ENCODE measurements at places on chromosomes 3 and 15.

- no peak for DNase-seq
Measured at GRCh38 chr15:83769411-83769999, 115.6 kb downstream of the ADAMTSL3 start.

DNA sequence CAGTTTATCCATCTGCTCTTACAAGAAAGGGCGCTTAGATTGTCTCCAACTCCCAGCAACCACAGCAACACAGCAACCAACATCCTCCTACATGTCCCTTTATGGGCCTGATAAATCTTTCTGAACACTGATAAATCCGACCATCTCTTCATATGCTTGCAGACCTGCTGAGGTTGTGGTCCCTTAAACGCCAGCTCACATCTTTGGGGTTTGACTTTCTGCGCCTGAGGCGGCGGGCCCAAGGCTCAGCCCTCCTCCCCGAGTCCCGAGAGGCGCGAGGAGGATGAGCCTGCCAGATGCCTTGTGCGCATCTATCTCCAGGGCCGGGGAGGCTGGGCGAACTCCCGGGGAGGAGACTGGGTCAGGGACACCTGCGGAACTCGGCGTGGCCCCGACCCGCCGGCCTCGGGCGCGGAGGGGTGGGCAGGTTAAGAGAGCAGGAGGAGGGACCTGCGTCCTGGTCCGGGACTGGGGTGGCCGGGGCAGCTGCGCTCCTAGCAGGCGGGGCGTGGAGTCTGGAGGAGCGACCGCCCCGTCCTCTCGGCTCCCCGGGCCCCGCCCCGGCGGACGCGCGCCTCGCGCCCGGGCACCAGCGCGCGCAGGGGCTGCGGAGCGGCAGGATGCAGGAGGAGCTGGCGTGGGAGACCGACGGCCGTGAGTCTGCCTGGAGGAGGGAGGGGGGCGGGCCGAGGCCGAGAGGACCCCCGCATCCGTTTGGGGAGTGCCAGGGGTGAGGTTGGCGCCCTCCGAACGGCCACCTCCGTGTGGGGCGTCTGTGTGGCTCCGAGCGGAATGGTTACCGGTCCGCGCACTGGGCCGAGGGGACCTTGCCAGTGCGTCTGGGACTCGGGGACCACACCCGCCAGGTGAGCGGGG is at the start of gene ANKDD1A:
ANKDD1A (plus strand) TSS at position 592 of the 876 bp plus-strand sequence; CDS start at position 621, 29 bp downstream.
- DNase-seq = no peak

DNA sequence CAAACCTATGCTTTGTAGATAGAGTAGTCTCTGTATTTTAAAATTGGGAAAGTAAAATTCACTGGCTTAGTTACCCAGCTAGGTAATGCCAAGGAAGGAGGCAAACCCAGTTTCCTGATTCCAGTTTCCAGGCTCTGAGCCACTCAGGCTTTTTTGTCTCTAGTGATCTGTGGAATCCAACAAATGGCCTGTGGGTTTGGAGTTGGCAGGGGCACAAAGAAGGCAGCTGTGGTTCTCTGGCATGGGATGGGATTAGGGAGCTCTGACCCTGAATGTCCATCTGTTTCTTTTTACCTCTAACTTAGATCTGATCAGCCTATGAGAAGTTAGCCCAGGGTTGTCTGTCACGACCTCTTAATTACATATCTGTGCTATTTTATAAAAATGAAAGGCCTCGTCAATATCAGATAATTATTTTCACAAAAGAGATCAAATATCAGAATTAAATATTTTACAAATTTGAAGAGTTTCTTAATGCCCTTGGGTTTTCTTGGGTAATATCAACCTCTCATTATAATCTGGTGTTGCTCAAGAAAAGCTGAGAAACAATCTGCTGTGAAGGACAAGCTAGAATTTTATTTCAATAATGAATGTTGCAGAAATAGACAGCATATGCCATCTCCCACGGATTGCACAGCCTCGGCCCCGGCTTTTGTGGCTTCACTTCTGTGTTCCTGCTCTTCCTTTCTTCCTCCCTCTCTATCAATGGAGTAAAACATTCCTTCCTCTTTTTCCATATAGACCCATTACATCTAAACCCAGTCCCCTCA is 63.7 kb upstream of the DAZL start:
- peak; percentile 1 for DNase-seq

- no peak for DNase-seq
Measured at GRCh38 chr3:190266913-190267290, 55.3 kb downstream of the CLDN1 start.

GRCh38 chr3:99521551-99521950 is 116.8 kb upstream of the COL8A1 start:
- no peak for DNase-seq

GRCh38 chr15:42194513-42194912 is 13.6 kb downstream of the VPS39 start:
- peak; percentile 88 for DNase-seq

DNA sequence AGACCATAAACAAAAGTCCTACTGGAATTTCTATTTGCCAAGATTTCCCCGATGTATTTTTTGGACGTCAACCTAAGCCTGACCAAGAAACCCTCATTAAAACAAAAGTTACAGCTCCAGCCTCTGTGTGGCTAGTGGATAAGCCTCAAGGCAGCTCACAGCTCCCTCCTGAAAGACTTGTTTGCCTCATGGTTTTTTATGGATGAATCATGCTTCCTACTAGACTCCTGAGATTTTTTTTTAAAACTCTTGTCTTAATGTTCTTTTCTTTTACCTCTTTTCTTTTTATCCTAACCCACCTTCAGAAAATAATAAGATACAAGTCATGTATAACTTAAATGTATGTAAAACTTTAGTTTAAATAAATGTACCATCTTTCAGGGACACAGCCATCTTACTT is 52.4 kb downstream of the SUCNR1 start:
- DNase-seq = no peak

DNA sequence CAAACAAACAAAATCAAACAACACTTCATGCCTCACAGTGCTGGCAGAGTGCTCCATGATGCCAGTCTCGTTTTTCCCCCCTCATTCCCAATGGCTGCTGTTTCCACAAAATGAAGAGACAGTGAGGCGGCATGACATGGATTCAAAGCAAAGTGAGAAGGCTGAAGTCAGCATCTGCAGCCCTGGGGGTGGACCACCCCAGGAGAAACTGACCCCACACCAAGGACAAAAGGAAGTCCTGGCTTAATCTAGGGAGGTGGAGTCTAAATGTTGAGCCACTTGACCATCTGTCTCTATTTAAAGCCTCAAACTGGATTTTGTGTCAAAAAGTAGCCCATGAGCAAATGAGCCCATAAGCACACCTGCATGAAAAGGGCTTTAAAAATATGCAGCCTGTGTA is 151.2 kb upstream of the RORA start:
- DNase-seq = no peak

DNA sequence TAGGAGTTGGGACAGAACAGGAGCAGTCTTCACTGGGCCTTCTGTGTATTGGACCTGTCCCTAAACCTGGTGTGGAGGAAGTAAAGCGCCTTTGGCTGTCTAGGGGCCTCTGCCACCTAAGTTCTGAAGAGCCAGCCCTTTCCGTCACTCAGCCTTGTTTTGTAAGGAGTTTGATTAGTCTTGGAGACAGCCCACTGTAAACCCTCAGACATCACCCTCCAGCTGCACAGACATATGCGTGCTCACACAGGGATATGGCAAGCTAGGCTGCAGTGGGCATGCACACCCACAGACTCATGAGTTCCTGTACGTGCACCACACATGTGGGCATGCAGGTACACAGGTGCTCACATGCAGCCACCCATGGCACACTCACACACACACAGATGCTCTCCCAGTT is 5.2 kb downstream of the PRKCD start:
- no peak for DNase-seq

- peak; percentile 79 for DNase-seq
Measured at GRCh38 chr15:63487076-63487757, 17.2 kb upstream of the USP3 start.

DNA sequence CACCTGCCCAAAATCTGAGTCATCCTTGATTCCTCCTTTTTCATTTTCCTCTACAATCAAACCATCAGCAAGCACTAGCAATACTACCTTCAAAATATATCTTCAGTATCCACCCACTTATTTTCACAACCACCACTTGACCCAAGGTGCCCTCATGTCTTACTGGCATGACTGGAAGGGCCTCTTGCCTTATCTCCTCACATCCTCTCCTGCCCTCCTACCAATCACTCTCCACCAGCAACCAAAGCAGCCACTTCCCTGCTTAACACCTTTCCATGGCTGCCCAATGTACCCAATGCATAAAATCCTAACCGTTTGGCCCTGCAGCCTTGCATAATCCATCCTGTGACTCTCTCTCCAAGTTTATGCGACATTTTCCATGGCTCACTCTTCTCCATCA is 76.0 kb downstream of the MTHFS start:
- no peak for DNase-seq

GRCh38 chr3:12661926-12662592 is 1.9 kb downstream of the RAF1 start:
- no peak for DNase-seq

- DNase-seq = no peak
Measured at GRCh38 chr3:126356373-126357264, 589 bp downstream of the KLF15 start.

- DNase-seq = peak; percentile 88
Measured at GRCh38 chr3:15287565-15288330, 44.6 kb downstream of the SH3BP5 start.

DNA sequence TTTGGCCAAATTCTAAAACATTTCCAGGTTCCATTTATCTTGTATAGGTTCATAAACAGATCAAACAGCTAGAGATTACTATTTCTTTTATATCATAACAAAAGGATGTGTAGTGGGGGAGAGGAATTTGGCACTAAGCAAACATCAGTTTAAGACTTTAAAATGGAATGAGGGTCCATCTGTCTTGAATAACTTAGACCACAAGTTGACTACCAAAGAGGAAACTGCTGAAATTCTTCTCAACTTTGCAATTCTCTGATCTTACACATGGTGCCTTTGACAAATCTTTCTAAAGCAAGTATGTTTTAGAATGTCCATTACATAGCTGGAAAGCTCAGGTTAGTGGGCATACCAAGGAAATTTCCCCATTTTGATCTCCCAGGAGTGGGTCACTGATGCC is 140.5 kb upstream of the ADAMTS9 start:
- no peak for DNase-seq

- DNase-seq = peak; percentile 3
Measured at GRCh38 chr15:84955089-84955848, 26.4 kb upstream of the PDE8A start.

GRCh38 chr15:75835990-75836958 is 7.0 kb upstream of the UBE2Q2 start:
- peak; percentile 69 for DNase-seq

DNA sequence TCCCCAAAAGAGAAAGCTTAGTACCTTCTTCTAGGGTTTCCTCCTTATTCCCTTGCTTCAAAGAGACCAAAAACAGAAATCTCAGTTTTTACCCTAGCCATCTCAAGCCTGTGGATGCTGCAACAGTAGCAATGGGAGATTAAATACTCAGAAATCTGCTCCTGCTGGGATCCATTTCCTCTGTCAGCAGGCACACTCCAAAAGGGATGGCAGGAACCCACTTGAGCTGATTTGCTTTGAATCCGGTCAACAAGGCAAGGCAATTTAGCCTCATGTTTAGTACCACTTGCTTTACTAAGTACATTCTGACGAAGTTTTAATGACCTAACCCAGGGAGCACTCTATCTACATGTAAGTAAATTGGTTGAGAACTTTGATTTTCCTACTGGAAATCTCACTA is 590.0 kb upstream of the ADAMTS9 start:
- DNase-seq = no peak

DNA sequence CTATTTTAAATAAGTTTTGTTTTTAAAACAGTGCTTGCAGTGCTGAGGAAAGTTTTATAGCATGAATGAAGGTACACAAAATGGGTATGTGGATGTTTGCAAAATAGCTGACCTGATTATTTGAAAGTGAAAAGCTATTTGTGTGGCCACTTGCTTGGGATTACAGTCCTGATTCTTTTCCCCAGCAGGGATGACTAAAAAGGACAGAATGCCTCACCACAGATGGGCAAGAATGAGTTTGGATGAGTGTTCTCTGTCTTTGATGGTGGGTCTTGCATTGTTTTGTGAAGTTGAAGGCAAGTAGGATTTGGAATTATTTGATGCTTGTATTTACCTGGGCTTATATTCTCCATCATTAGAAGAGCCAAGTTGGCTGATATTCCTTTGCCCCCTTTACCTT is 48.8 kb upstream of the MEIS2 start:
- no peak for DNase-seq

- DNase-seq = no peak
Measured at GRCh38 chr3:160126761-160127160, 98.5 kb upstream of the C3orf80 start.

GRCh38 chr3:52250122-52250521 is 4.6 kb downstream of the PPM1M start:
- DNase-seq = no peak

DNA sequence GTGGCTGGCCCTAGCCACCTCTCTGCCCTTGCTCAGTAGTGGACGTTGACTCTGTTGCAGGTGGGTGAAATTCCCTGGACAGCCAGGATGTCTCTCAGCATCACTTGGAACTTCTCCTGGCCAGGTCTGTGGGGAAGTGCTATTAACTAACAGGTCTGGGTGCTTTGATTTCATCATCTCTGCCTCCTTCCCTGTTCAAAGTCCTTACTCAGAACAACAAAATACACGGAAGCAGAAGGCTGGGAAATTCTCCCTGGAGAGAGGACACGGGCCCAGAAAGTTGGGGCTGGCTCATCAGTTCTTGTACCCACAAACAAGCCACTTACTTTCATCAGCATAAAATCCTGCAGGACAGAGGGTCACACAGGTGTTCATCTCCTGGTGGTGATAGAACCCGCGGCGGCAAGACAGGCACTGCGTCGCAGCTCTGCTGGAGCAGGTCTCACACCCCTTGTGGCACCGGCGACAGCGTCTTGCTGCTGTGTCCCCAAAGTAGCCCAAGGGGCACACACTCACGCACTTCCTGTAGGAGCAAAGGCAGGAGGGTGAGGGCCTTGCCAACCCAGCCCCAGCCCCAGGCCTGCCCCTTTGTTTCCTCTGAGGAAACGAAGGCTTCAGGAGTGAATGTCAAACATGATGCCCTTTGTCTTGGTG is 29.6 kb upstream of the SNRPA1 start:
- no peak for DNase-seq

- DNase-seq = peak; percentile 20
Measured at GRCh38 chr15:67833710-67834511, 5.9 kb downstream of the RNU6-1 start.

DNA sequence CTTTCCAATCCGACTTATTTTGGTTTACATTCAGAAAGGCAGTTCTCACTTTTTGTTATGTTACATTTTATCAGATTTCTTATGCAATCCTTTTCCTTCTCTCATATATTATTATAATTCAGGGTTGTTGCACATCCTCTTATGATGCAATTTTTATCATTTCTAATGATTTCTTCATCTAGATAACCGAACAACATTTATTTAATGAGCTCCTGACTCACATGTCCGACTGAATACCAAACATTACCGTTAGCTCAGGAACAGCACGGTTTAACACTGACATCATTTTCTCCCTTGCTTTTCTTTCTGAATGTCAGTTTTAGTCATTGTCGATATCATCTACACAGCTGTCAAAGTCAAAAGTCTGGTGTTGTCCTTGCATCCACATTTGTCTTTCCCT is 199.2 kb downstream of the BCHE start:
- DNase-seq = no peak

- DNase-seq = no peak
Measured at GRCh38 chr15:75985971-75986370, 26.3 kb downstream of the NRG4 start.

- no peak for DNase-seq
Measured at GRCh38 chr15:78909791-78910228, 35.0 kb downstream of the CTSH start.

GRCh38 chr15:55282284-55282833 is 7.3 kb downstream of the RAB27A start:
- peak; percentile 89 for DNase-seq

- DNase-seq = peak; percentile 23
Measured at GRCh38 chr15:26179906-26180305, 316.8 kb upstream of the ATP10A start.

- DNase-seq = no peak
Measured at GRCh38 chr15:92571824-92572223, 83.8 kb downstream of the FAM174B start.

Measured in MV-4-11 (cell line).